Cortex of kidney (tissue), 1 donor: ENCODE measurements at places on chromosomes 11 and 22.

DNA sequence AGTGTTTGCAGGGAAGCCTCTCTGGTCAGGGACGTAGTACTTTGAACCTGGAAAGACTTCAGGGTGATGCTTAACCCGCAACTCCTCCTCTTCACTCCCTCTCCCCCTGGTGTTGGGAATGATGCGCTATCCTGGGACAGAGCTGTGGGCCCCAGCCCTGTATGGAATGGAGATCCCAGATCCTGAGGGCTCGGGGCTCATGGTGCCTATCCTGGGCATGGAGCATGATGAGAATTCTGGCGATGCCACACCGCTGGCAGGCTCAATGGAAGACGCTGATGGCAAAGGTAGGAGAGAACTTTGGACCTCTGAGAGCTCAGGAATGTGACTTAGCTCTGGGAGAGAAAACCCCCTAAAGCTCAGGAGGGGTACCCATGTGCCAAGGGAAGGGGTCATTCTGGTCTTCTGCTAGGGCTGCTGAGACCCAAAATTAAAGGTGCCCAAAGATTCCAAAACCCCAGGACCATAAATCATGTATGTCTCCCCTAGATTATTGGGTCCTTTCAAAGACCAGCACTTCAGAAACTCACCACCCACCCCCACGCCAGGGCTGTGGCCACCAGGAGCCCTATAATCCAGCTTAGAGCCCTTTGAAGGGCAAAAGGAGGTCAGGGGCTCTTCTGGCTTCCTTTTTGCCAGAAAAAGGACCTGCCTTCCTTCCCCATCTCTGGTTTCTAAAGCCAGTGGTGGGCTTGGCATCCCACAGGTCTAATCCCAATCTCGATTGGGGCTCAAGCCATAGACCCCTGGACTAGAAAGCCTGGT, 52.5 kb downstream of the BTG4 start:
- DNase-seq, result no peak

- no peak for DNase-seq
These were observed 25.7 kb downstream of the CELF1 start for GRCh38 chr11:47527186-47527585.

DNA sequence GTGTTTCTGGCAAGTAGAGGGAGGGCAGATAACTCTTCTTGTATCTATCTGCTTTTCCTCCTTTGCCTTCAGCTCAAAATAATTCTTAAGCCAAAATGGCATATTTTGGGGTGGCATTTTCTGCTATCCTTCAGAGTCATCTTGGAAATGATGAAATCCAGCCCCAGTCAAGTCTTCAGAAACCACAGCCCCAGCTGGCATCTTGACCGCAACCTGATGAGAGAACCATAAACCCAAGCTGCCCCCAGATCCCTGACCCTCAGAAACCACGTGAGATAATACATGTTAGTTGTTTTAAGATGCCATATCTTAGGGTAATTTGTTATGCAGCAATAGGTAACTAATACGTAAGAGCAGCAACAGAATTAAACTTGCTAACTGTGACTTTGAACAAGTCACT, 15.1 kb upstream of the PAMR1 start:
- no peak for DNase-seq

GRCh38 chr11:72736452-72737069, 15.6 kb downstream of the ARAP1 start:
- no peak for DNase-seq

DNA sequence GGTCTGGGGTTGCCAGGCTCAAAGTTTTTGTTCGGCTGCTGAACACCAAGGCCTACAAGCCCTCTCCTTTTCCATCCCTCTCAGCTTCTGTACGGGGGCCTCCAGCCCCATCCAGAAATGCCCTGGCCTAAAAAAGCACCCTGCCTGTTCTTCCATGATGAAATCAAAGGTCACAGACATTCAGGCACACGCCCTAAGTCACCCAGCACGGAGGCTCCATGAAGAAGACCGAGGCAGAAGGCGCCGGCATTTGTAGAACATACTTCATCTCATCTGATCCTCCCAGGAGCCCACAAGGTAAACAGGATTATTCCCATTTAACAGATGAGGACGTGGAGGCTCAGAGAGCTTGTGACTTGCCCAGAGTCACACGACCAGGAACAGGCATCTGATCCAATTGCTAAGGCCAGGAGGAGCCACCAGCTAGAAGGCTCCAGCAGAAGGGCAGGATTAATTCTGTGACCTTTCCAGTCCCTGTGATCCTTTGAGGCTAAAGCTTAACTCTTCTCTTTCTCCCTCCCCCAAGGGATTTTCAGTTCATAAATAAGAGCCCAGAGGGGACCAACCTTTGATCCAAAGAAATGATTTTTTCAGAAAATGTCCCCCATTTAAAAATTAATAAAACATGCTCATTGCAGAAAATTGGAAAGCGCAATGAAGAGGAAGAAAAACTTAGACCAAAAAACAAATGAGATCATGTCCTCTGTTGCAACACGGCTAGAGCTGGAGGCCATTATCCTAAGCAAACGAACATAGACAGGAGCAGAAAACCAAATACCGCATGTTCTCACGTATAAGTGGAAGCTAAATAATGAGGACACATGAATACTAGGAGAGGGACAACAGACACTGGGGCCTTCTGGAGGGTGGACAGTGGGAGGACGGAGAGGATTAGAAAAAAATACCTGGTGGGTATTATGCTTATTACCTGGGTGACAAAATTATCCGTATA, 38.7 kb downstream of the CYTH4 start:
- DNase-seq, result no peak

GRCh38 chr22:29351042-29351441, 35.5 kb upstream of the RASL10A start:
- DNase-seq, result no peak

- DNase-seq, result no peak
These were observed 31.9 kb upstream of the CCDC90B start for GRCh38 chr11:83317757-83318690.

DNA sequence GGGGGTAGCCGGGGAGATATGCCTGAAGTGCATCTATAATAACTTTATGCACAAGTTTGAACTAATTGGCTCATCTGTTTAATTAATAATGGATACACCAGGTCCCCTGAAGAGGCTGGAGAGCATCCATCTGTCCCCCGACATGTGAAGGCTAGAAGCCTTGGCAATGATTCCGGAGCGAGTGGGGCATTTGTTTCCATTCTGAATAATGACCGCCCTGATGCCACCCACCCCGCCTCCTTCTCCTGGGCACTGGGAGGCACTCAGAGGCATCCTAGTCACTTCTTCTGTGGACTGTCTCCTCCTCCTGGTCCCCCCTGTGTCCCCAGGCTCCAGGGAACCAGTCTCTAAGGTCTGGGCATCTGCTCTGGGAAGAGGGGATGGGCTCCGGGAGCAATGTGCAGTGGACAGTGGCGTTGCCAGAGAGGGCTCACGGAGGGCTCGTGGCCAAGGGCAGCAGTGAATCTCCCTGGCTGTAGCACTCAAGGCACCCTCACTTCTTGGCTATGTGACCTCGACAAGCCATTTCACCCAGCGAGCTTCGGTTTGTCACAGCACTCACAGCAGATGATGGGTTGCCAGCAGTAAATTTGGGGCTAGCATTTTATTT, 64.7 kb downstream of the TSPAN18 start:
- DNase-seq, result no peak

DNA sequence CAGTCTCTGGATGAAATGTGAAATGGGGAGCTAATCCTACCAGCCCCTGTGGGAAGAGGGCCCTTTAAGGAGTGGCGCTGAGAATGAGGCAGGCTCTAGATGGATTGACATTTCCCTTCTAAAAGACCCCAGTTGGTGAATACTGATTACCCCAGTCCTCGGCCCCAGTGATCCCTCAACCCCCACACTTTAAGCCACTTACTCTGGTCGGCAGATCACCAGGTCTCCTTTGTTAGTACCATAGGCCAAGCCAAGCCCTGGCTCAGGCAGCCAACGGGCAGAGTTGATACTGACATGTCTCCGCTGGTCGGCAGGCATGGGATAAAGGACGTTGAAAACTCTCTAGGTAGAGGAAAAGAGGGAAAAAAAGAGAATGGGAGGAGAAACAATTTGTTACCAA, 26.1 kb upstream of the CHRM4 start:
- no peak for DNase-seq
